Karpas-422 (cell line): ENCODE measurements at places on chromosomes 6 and 20. TPM values are rescaled to one million over a fixed set of nuclear protein-coding genes. Genes with fewer than 3 reads are reported as not detected.

The OPRM1 gene
- total RNA-seq = not detected in 2 replicates

GRCh38 chr6:29925727-29926412 is 16.5 kb upstream of the HLA-A start:
- no peak for DNase-seq

DNA sequence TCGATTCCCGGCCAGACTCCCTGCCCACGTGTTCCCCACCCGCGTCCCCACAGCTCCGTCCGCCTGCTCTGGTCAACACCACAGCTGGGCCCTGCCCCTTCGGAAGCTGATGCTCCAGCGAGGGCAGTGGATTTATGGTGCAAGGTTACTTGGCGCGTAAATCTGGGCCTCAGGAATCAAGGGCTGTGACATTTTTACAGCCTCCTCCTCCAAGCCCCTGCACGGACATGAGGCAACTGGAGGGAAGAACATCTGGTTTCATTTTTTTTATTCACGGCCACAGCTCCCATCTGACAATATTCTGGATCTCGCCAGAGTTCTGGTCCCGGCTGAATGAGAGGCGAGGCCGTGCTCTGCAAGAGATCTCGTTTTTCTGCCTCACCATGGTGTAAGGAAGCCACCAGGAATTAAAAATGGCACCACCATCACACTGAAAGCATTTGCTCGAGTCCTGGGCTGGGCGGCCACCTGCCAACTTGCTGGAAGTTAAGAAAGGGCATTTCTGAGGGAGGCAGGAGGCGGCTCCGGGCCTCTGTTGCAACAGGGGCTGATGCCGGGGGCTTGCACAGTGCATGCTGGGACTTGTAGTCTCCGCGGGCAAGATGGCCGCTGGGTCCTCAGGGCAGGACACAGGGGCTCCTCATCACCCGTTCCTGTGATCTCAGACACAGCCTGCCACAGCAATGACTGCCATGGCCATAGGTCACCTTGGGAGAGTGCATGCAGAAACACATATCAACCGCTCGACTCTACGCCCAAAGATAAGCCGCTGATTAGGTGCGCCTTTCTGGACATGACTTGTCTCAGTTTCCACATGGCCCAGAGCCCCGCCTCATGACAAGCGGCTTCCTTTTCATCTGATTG is 148.5 kb downstream of the LY86 start:
- no peak for DNase-seq

The RBM24 gene
- total RNA-seq = not detected in 2 replicates

DNA sequence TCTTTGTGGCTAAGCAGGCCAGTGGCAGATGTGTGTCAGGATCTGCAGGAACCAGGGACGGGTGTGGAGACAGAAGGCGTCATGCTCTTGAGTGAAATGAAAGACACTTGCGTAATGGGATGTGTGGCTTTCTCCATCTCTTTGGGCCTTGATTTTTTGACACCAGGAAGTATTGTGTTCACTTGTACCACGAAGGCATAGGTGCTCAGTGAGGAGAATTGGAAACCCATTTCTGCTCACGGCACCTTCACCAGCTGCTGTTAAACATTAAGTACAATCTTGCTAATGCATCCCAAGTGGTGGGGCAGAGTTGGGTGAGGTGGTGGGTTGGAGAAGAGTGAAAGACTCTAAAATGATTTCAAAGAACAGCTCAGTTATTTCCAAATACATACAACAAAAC is 30.0 kb downstream of the GJA10 start:
- no peak for DNase-seq
